ENCODE measurements at places on chromosomes 13 and 19.

GRCh38 chr13:91212231-91212630 is 135.3 kb upstream of the MIR17HG start:
- no peak for DNase-seq

- no peak for DNase-seq
These were observed 72.2 kb downstream of the ATP11A start for GRCh38 chr13:112761701-112762689.

- DNase-seq, result no peak
These were observed 31.2 kb downstream of the TMPRSS9 start for GRCh38 chr19:2391118-2391725.

DNA sequence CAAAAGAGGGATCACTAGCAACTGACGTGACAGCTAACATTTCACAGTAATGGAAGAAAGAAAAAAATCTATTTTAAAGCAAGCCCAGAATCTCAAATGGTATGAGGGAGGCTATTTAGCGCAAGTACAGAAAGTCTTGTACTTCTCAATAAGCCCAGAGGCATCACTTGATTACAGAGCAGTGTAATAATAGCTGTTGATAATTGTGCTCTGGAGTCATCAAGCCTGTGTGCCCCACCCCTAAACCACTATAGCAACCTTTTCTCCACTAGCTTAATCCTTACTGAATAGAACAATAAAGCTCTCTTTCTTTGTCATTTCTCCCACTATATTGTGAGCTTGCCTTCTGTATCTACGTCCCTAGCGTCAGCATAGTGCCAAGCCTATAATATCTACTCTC is 56.6 kb downstream of the FREM2 start:
- no peak for DNase-seq

DNA sequence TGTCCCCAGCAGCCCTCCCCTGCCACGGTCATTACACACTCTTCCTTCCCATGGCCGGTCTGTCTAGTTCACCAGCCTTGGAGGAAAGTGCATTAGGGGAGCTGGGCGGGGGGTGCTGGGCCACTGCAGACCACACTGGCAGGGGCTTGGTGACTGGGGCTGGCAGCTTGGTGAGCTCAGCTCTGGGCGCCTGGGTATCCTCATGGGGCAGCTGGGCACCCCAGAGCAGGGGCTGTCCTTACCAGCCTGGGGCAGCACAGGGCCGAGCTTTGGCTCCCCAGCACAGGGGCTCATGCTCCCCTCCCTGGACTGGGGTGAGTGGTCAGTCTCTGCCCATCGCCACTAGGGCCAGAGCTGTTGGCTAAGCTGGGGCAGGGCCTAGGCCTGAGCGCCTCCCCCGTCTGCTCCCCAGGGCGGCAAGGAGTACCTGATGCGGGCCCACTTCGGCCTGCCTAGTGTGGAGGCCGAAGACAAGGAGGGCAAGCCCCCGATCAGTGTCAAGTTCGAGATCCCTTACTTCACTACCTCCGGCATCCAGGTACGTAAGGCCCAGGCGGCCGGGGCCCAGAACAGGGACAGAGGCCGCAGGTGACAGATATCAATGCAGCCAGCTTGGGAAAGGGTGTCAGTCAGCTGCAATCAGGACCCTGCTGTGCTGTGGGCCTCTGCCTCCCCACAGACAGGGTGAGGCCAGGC is 35.5 kb downstream of the AP1M1 start:
- DNase-seq, result no peak

- no peak for DNase-seq
These were observed 47.1 kb downstream of the LNX2 start for GRCh38 chr13:27573265-27573664.

GRCh38 chr19:38033658-38034491 is 126.9 kb downstream of the SIPA1L3 start:
- DNase-seq, result no peak

DNA sequence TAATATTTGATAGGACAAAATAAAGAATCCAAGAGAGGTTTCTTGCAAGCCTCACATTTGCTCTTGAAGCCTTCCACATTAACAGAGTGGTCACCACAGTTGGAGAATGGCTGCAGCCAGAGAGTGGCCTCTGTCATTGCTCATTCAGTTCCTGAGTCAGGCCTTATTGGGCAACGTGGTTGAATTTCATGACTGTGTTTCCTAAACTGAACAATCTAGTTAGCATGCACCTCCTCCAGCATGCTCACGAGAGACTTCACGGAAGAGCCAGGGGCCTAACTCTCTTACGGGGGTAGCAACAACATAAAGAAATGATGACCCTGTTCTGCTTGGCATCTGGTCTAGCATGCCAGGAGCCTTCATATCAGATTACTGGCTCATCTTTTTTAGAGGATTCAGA is 9.6 kb upstream of the UBL3 start:
- no peak for DNase-seq

- DNase-seq, result no peak
These were observed 1319.2 kb upstream of the SLC10A2 start for GRCh38 chr13:104385404-104385803.

DNA sequence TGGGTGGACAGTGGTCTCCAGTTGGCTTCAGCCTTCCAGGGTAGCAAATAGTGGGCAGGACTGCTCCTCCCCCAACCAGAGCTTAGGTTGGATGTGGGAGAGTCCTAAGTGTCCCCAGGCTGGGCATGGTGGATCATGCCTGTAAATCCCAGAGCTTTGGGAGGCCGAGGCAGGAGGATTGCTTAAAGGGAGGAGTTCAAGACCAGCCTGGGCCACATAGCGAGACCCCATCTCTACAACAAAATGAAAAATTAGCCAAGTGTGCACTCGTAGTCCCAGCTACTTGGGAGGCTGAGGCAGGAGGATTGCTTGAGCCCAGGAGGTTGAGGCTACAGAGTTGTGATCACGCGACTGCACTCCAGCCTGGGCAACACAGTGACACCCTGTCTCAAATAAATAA is 7.4 kb downstream of the RRAS start:
- DNase-seq, result no peak

GRCh38 chr13:86741762-86742285 is 929.3 kb upstream of the SLITRK5 start:
- DNase-seq, result no peak

DNA sequence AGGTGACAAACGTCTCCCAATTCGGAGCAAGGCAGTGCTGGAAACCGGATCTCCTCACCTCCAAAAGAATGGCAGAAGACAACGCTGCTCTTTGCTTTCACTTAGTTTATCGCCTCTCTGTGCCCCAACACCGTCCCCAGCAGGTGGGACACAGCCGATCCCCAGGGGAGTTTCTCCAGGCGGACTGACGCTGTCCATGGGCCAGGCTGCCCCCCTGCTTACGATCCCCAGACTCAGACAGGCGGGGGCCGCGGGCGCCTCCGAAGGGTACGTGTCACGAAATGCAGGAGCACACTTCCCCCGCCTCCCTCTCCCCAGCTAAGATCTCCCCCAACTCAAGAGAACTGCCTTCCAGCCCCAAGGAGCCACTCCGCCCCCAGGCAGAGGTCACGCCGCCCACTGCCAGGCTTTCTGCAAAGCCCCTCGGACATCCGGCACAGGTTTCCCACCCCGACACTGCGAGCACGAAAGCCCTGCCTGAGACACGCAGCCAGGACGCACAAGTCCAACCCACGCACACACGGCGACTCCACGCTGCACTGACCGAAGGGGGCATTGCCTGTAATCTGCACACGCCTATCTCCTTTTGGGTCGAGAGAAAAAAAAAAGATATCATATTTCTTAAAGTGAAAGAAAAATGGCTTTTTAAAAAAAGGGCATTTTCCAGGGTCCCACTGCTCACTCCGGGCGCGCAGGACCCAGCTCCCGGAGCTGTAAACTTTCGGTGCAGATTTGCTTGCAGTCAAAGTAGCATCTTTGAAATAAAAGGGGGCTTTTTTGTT is 2.0 kb downstream of the SPRY2 start:
- no peak for DNase-seq

GRCh38 chr13:113927661-113928581 is 46.0 kb downstream of the C13orf46 start:
- peak; percentile 36 for DNase-seq

- no peak for DNase-seq
These were observed 101.5 kb downstream of the DPF1 start for GRCh38 chr19:38122402-38123093.

GRCh38 chr13:39788102-39788501 is 132.6 kb downstream of the COG6 start:
- no peak for DNase-seq

GRCh38 chr19:35883882-35884281 is 15.5 kb downstream of the APLP1 start:
- no peak for DNase-seq

DNA sequence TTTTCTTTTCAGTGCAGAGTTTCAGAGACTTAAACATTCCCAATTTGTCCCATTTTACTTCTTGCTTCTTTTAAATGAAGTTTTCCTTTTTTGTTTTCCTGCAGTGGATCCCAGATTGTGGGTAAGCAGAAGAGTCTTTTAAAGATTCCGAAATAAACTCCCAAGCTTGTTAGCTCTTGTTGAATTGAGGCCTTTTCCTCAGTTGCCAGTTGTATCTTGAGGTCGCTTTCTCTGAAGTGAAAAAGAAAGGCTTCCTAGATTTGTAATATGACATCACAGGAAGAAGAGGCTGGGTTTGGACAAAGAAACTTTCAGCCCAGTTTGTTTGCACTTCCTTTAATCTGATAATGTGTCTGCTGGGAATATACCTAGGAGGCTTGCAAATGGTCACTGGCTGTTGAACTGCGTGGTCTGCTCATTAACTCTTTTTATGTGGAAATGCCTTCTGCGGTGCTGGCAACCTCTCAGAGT is at the start of gene LPAR6:
Gene LPAR6 (minus strand): TSS at position 233 of the 471 bp plus-strand sequence. CDS start 690 bp downstream, outside the sequence.
- DNase-seq, result no peak

- no peak for DNase-seq
These were observed 1.4 kb upstream of the SBSN start for GRCh38 chr19:35529241-35530218.

- DNase-seq, result no peak
These were observed 1078.9 kb downstream of the SLITRK1 start for GRCh38 chr13:82803341-82803740.

GRCh38 chr19:47021536-47022139 is 2.0 kb downstream of the NPAS1 start:
- no peak for DNase-seq

GRCh38 chr13:29877456-29878078 is 27.1 kb upstream of the UBL3 start:
- no peak for DNase-seq

DNA sequence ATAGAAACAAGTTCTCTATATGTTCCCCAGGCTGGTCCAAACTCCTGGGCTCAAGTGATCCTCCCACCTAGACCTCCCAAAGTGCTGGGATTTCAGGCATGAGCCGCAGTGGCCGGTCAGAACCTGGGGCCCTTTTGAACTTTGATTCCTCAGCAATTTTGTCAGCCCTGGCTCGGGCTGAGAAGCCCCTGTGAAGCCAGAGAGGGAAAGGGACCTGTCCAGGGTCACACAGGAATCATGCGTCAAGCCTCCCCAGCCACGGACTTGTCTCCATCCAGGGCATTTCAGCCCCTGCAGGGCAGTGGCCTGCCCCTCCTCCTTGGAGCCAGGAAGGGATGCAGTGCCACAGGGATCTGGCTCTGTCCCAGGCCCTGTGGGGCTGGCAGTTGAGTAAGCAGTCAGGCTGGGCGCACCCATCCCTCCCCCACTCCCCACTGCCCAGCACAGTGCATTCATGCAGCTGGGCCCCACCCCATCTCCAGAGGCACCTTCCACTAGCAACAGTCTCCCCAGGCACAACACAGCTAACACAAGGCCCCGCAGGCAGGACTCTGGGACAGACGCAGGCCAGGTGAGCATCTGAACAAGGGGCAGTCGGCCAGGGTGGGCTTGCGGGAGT is at the start of gene CAPS:
Gene CAPS (plus strand): TSS at position 516 of the 619 bp plus-strand sequence. CDS start 153 bp downstream, outside the sequence.
- no peak for DNase-seq

DNA sequence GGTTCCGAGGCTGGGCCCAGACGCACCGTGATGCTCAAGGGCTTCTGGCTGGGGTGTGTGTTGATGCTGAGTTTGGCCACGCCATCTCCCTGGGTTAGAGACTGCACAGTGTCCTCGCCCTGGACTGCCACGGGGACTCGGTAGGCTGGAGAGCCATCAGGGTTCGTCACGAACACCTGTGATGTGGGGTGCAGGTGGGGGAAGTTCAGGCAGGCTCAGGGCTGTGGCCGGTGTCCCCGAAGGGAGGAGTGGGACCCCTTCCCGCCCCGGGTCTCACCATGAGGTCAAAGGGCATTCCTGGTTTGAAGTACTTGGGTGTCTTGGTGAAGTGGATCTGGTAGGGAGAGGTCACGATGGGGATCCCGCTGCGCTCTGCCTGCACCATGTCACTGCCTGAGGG is 8.2 kb downstream of the C3 start:
- DNase-seq, result no peak

DNA sequence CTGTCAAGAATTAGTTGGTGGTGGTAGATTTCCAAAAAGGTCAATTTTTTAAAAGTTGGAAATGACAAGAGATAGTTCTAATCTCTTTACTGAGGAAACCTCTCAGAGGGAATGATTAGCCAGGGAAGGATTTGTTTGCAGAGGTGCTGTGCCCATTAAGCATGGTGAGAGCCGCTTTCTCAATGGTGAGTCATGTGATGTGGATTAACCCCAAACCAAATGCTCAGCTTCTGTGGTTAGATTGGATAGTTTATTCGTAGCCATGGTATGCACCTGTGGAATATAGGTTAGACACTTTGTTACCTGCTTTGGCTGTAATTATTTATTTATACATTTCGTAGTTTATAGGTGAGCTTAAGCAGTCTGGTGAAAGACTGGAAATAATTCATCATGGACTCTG is 7.1 kb downstream of the HNRNPM start:
- no peak for DNase-seq

GRCh38 chr13:23467048-23467931 is 33.8 kb upstream of the SACS start:
- no peak for DNase-seq

- no peak for DNase-seq
These were observed 40.5 kb downstream of the TEX26 start for GRCh38 chr13:30972888-30973377.

GRCh38 chr19:8806661-8807060 is 25.4 kb downstream of the ZNF558 start:
- DNase-seq, result no peak

GRCh38 chr13:112702986-112703379 is 13.1 kb downstream of the ATP11A start:
- DNase-seq, result no peak

DNA sequence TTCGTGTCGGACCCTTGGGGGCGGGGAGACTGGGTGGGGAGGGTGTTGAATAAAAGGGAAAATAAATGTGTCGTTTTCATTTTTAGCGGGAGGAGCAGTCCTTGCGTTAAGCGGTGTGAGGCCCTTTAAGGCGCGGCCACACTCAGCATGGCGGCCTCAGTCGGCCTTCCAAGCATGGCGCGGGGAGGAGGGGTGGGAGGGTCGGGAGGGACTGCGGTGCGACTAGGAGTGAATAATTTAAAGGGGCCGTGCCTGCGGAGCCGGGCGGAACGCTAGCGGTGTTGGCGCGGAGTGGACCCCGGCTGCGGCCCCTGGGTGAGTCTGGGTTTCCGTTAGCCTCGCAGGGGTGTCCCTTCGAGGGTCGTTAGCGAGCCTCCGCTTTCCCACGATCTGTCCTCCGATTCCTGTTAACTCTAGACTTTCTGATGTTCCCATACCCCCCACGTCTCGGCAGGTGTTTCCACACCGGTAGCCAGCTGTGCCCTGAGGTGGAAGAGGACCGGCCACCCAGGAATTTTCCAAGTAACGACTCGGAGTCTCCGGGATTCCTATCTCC is 1.5 kb upstream of the PNPLA6 start:
- DNase-seq, result peak; percentile 88

- DNase-seq, result no peak
These were observed 16.5 kb downstream of the ELF1 start for GRCh38 chr13:41002606-41003005.

- no peak for DNase-seq
These were observed 18.2 kb upstream of the AMER2 start for GRCh38 chr13:25190256-25190655.
